ENCODE measurements at places on chromosomes 12 and 14.

DNA sequence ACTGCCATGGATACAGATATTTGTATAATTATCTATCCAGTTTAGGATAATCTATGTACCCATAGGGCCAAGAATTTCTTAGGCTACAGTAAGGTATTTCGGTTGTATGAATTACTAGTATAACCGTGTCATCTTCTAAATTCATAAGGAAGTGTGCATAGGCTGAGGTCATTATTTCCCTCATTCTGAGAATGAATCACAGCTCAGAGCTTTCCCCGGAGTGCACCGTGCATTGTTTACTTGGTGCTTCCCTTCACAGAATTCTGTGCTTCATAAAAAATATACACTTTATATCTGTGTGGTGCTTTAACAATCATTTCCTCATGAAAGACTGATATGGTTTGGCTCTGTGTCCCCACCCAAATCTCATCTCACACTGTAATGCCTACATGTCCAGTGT is 514.1 kb downstream of the ETNK1 start:
- DNase-seq: no peak

GRCh38 chr14:23301969-23302289 is 730 bp downstream of the PPP1R3E start:
- DNase-seq: no peak

DNA sequence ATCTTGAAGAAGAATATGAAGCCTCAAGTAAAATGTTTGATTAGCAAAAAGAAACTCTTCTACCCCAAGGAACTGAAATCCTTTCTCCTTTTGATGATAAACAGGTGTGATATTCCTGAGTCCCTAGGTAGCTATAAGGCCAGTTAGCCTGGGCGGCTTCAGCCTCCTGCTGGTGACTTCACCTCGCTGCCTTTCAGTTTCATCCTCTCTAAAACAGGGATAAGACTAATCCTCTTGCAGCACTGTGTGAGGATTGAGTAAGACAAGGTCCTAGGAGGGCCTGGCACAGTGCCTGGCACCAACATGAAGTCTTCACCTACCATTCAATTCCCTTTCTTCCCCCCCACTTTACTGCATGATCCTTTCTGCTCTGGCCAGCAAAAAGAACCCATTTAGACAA is 42.1 kb downstream of the CIT start:
- no peak for DNase-seq

DNA sequence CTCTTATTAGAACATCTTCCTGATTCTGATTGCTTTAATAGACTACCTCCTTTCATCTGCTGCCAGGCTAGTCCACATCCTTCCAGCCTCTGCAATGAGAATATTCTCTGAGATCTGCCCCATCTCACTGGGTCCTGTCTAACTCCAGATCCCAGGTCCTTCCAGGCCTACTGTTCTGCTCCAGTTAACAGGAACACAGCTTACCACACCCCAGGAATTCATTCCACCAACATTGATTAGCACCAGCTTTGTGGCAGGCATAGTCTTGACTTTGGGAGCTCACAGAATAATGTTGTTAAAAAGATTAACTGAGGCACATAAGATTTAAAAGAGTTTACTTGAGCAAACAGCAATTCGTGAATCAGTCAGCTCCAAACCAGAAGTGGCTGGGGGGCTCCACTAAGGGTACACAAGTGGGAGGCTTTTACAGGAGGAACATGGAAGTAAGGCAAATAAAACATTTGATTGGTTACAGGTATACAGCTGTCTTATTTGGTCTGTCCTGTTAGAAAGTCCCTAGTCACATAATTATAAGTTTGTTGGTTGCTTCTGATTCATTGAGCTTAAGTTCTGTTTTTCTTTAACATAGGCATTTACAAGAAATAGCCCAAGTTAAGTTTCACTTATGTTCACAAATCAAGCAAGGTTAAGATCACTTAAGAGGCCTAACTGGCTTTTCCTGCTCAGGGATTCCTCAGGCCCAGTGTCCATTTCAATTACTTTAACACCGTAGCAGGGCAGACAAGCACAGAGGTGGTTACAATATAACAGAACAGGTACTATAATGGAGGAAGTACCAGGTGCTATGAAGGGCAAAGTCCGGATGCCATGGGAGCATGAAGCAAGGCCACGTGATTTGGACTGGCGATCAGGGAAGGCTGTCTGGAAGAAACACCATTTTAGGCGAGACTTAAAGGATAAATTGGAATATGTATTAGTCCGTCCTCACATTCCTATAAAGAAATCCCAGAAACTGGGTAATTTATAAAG is 12.2 kb upstream of the MYH7 start:
- no peak for DNase-seq

Measured in cerebellum (tissue), 4 donors.